OCI-M1 (cell line): ENCODE measurements at places on chromosomes 1 and 21.

DNA sequence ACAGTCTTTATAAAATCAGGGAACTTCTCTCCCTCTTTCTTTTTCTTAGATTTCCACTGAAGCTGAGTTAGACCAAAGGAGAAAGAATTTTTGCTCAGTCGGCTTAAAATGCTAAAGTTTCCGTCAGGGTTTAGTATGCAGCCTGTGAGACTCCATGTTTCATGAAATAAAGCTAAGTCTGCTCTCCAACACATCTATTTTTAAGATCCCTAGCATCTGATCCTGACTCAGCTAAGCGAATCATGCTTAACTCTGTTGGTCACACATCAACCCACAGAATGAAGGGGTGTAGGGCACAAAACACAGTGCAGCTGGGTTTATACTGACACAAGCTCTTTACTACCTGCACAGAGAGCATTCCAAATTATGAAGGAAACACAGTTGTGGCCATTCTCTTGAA, 102.4 kb upstream of the ZNF281 start:
- no peak for DNase-seq

GRCh38 chr1:118866330-118866729, 121.8 kb downstream of the TBX15 start:
- peak; percentile 8 for DNase-seq

DNA sequence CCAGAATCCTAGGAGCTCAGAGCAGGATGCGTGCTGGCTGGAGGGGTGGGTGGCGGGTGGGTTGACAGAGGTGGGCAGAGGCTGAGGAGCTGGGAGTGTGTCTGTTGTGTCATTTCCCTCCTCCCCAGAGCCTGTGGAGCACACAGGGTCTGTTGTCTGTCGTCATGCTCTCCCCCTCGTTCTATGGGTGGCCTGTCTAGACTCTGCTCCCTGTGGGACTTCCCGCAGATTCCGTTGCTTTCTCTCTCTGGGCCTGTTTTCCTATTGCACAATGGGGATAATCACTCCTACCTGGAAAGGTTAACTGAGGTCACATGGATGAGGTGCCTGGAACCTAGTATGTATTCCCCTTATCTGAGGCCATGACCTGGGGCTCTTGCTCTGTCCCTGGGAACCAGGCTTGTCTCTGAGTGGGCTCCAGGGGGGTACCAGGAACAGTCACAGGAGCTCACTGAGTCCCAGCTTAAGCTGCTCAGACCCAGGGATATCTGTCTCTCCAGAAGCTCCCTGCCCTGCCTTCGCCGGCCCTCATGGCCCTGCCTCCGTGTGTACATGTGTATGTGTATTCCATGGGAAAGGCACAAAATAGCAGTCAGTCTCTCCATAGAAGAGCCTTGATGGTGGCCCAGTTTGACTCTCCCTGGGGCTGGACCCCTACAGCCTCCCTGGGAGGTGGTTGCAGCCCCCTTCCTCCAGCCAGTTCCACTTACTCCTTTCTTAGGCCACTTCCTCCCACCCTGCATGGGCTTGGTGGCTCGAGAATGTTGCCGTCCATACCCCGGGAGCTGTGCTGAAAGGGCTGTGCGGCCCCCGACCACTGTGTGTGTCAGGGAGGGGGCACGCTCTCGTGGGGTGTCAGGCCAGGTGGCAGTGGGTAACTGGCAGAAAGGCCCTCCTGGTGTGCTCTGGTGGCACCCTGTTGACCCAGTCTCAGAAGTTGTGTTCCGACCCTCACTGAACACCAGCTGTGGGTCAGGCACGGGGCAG, 17.9 kb downstream of the PTPRF start:
- DNase-seq: no peak

DNA sequence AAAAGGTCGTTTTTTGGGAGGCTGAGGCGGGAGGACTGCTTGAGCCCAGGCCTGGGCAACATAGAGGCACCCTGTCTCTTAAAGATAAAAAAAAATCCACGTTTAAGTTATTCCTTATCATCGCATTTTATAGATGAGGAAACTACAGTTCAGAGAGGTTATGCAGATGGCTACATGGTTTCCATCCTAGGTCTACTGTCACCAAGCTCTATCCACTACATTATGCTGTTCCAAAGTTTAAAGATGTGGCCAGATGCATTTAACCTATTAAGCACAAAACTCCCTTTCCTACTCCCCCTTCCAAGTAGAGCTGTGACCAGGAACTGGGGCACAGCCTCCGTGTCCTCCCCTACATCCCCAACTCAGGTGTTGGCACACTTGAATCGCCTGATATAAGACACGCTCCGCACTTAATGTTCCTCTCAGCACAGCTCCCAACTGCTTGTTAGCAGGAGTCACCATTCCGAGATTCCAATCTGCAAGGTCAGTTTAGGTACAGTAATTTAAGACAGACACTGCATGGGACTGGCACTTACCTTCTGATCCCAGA, 1.3 kb downstream of the TAF5L start:
- no peak for DNase-seq

DNA sequence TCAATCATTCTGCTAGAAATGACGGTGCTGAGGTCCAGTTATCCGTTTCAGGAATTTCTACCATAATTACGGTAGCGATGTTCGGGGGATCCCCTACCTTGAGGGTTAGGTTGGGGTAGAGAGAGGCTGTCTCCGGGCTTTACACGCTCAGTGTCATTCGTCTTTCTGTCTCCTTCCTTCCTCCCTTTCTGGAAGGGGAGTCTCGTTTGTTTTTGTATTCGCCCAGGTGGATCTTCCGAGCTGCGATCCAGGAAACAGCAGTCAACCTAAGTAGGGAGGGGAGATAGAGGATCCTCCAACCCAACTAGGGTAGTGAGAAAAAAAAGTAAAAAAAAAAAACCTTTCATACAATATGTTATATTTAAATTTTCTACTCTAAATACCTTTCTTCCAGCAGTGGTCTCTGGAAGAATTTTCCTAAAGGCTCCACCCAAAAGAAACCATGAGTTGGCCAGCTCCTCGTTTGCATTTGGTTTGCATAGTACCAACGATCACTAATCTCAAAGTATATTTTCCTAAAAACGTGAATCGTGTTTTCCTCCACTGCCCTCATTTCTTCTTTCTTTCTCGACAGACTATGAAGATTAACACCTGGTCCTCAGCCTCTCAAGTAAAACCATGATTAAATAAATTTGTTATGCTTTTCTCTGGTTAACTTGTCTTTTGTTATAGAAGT, 611 bp upstream of the PIK3C2B start:
- DNase-seq: no peak
